B cell (primary cell): ENCODE measurements at places on chromosomes 6 and 20. TPM values are rescaled to one million over a fixed set of nuclear protein-coding genes. Genes with fewer than 3 reads are reported as not detected.

DNA sequence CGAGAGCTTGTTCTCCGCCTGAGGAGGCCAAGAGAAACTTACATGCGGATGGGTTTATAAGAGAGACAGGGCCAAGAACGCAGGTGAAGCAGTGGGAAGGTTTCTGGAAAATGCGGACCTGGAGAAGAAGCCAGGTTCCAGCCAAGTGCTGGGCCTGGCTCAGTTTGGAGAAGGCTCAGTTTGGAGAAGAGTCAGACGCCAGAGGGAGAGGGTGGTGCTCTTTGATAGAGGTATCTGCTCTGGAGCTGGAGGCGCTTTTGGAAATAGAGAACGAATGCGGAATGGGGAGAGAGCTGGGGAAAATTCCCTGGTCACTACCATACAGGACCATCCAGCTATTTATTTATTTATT, 753 bp downstream of the RSPH9 start:
- H3K27me3 ChIP-seq, result no peaks in the 10 kb centered on the region
- H3K4me3 ChIP-seq, result peak overlapping the region; percentile 56
- peaks cover 12% of the 10 kb centered on the region for H3K4me1 ChIP-seq
- H3K36me3 ChIP-seq, result peaks cover 2% of the 10 kb centered on the region
- no peak for DNase-seq

GRCh38 chr20:51019656-51020592, 3.0 kb downstream of the KCNG1 start:
- H3K4me3 ChIP-seq, result no peak overlapping the region
- H3K27me3 ChIP-seq, result no peaks in the 10 kb centered on the region
- no peak overlapping the region for H3K27ac ChIP-seq
- no peaks in the 10 kb centered on the region for H3K36me3 ChIP-seq

Gene NKX2-2
- not detected in 2 replicates for total RNA-seq

Gene PRRT1
- total RNA-seq, result not detected in 2 replicates

GRCh38 chr6:1849691-1850090, 240.0 kb downstream of the FOXC1 start:
- H3K4me1 ChIP-seq, result peaks cover 7% of the 10 kb centered on the region
- H3K36me3 ChIP-seq, result no peaks in the 10 kb centered on the region
- H3K4me3 ChIP-seq, result no peak overlapping the region
- no peak overlapping the region for H3K27ac ChIP-seq
- no peaks in the 10 kb centered on the region for H3K27me3 ChIP-seq

DNA sequence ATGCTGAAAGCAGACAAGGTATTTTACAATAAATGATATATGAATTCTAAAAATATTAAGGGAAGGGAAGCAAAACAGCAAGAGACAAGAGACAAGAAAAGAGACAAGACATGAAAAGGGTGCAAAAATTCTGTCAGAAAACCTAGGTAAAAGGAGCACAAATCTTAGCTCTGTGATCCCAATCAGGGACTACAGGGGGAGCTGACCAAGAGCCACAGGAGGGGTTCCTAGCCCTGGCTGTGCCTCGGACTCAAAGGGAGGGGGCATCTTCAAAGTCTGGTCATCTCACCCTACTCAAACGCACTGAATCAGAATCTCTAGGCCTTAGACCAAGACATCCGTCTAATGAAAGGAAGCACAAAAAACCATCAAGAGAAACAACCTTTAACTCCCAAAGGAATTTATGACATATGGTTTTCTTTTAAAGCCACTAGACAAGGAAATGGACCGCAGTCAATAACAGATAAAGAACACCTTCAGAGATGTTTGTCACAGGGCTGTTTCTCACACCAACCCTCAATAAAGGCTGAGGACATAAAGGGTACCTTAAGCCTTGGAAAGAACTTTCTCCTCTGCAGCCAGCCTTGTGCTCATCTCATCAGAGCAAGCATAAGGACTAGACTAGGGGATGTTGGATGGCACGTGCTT, 130.4 kb upstream of the CDYL start:
- H3K36me3 ChIP-seq, result no peaks in the 10 kb centered on the region
- no peak overlapping the region for H3K27ac ChIP-seq
- H3K4me1 ChIP-seq, result peaks cover 6% of the 10 kb centered on the region
- DNase-seq, result no peak
- no peaks in the 10 kb centered on the region for H3K27me3 ChIP-seq

Gene EBF4
- total RNA-seq, result 4.7 and 5.0 TPM in 2 replicates

Gene ENPP4
- total RNA-seq, result 10.0 and 10.1 TPM in 2 replicates
